ENCODE measurements at places on chromosomes 12 and 14.

DNA sequence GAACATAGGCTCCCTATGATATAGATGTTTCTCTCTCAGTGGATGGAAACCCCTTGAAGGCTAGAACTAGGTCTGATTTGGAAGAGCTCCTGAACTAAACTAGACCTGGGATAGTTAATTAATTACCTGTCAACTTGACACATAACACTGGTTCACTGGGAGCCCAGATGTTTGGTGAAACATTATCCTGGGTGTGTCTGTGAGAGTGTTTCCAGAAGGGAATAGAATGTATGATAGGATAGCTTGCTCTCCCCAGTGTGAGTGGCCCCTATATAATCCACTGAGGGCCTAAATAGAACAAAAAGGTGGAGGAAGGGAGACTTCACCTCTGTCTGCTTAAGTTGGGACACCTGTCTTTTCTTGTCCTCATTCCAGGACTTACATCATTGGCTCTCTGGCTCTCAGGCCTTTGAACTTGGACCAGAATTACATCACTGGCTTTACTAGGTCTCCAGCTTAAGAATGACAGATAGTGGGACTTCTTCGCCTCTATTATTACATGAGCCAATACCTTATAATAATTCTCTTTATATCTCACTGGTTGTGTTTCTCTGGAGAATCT, 194.1 kb downstream of the KTN1 start:
- DNase-seq, result no peak
- no peaks in the 10 kb centered on the region for H3K36me3 ChIP-seq
- no peak overlapping the region for H3K27ac ChIP-seq
- H3K4me1 ChIP-seq, result no peaks in the 10 kb centered on the region
- no peak overlapping the region for H3K4me3 ChIP-seq
- H3K27me3 ChIP-seq, result no peaks in the 10 kb centered on the region

GRCh38 chr14:24690492-24690891, 56.5 kb upstream of the GZMB start:
- H3K27me3 ChIP-seq, result peaks cover 4% of the 10 kb centered on the region
- no peaks in the 10 kb centered on the region for H3K36me3 ChIP-seq
- peaks cover 5% of the 10 kb centered on the region for H3K4me1 ChIP-seq
- no peak overlapping the region for H3K27ac ChIP-seq
- H3K4me3 ChIP-seq, result no peak overlapping the region
- no peak for DNase-seq

- H3K27ac ChIP-seq, result peak within 1 kb of the TSS; percentile 70
- peaks cover 31% of the 10 kb centered on the region for H3K4me1 ChIP-seq
- no peaks in the 10 kb centered on the region for H3K36me3 ChIP-seq
- H3K27me3 ChIP-seq, result peaks cover 15% of the 10 kb centered on the region
Observed at GRCh38 chr12:121132601-121133481, at the start of gene P2RX7. Gene P2RX7, plus strand, starts transcription at chr12:121132876. Its CDS starts 95 bp downstream, at chr12:121132971.

DNA sequence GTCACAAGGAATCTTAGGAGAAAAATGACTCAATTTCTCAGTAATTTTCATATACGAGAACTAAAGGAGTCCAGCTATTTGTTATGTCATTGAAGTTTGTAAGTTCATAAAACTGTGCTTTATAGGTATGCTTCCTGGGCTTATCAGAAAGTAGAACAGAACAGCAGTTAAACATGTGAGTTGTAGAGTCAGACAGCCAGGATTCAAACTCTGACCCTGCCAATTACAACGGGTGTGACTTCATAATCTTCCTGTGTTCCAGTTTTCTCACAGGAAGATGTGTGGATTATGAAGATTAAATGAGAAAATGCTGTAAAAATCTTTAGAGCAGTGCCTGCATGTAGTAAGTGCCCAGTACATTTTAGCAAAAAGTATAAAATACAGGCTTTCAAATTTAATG, 8.9 kb downstream of the TRIM9 start:
- H3K27me3 ChIP-seq, result no peaks in the 10 kb centered on the region
- DNase-seq, result no peak
- H3K4me3 ChIP-seq, result no peak overlapping the region
- H3K36me3 ChIP-seq, result no peaks in the 10 kb centered on the region

GRCh38 chr12:33575346-33575745, 135.7 kb upstream of the SYT10 start:
- H3K27me3 ChIP-seq, result no peaks in the 10 kb centered on the region
- no peaks in the 10 kb centered on the region for H3K4me1 ChIP-seq
- H3K27ac ChIP-seq, result no peak overlapping the region
- no peak for DNase-seq
- no peak overlapping the region for H3K4me3 ChIP-seq
- H3K36me3 ChIP-seq, result no peaks in the 10 kb centered on the region

DNA sequence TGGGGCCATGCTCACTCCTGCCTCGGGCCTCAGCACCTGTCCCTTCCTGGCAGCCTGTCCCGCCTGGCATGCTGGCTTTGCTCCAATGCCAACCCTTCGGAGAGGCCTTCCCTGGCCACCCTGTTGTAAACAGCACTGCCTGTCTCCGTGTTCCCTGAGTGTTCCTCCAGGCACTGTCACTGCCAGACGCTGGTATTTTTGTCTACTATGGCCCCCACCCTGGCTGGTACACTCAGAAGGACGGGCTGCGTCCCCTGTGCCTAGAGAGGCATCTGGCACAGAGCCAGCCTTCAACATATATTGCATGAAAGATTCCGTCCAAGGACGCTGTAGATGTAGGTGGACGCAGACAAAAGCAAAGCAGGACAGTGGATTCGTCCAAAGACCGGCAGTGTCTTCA, 2.7 kb upstream of the ASPG start:
- no peaks in the 10 kb centered on the region for H3K36me3 ChIP-seq
- H3K4me3 ChIP-seq, result no peak overlapping the region
- no peak overlapping the region for H3K27ac ChIP-seq
- DNase-seq, result no peak
- H3K27me3 ChIP-seq, result no peaks in the 10 kb centered on the region
- H3K4me1 ChIP-seq, result no peaks in the 10 kb centered on the region

DNA sequence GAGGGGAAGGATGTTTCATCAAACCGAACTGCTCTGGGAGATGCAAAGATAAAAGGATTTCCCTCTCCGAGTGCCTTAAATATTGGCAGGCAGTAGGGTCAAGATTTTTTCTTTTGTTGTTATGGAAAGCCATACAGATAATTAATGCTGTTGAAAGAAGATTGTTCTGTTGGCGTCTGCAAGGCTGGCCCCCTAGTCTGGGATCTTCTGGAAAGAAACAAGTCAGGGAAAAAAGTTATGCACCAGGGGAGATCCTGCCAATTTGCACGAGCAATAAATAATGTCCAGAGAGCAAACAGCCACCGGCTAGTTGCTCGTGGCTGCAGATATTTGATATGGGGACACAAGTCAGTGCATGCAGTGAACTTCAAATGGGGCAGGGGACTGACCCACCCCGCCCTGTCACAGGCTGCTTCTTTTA, 202.1 kb upstream of the MYL2 start:
- H3K36me3 ChIP-seq, result peaks cover 5% of the 10 kb centered on the region
- no peaks in the 10 kb centered on the region for H3K27me3 ChIP-seq
- no peak overlapping the region for H3K4me3 ChIP-seq
- no peak overlapping the region for H3K27ac ChIP-seq

DNA sequence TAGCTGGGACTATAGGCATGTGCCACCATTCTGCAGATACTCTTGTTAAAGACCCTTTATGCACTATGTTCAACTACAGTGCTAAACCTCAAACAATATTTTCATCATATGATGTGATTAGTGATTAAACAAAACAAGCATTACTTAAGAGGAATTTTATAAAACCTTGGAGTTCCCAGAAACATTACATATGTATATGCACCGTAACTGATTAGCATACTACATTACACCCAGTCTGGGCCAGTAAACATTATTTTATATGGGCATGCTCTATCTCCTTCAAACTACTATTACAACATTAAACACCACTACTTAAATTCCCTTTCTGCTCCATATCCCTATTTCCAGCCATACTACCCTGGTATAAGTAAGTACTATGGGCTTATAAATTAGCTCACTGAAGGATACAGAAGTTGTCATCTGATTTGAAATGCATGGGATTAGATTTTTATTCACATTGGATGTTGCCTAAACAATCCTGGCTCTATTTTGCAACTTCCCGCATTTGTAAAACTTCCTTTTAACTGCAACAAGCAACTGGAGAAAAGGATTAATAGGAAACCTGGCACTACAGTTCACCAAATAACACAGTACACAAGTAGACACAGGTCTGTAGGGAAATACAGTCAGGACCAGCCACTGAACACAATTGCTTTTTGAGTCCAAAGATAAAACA, 205.8 kb downstream of the MED13L start:
- peaks cover 4% of the 10 kb centered on the region for H3K36me3 ChIP-seq
- H3K27ac ChIP-seq, result no peak overlapping the region
- H3K4me3 ChIP-seq, result no peak overlapping the region
- H3K4me1 ChIP-seq, result peaks cover 18% of the 10 kb centered on the region

DNA sequence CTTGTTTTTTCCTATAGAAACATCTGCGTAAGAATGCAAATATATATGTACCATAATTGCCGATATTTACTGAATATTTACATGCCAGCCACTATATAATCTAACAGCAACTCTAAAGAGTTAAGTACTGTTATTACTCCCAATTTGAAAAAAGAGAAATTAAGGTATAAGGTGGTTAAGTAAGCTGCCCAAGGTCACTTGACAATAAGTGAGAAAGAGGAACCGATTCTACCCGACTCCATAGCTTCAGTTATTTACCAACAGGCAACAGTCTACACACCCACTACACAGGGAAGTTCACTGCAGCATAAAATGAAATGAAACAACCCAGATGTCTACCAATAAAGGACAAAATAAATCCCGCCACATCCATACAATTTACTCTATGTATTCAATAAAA, 1.1 kb downstream of the MIS18BP1 start:
- no peaks in the 10 kb centered on the region for H3K27me3 ChIP-seq
- H3K27ac ChIP-seq, result peak overlapping the region; percentile 99
- peaks cover 11% of the 10 kb centered on the region for H3K4me1 ChIP-seq
- peak overlapping the region; percentile 88 for H3K4me3 ChIP-seq
- peaks cover 11% of the 10 kb centered on the region for H3K36me3 ChIP-seq

DNA sequence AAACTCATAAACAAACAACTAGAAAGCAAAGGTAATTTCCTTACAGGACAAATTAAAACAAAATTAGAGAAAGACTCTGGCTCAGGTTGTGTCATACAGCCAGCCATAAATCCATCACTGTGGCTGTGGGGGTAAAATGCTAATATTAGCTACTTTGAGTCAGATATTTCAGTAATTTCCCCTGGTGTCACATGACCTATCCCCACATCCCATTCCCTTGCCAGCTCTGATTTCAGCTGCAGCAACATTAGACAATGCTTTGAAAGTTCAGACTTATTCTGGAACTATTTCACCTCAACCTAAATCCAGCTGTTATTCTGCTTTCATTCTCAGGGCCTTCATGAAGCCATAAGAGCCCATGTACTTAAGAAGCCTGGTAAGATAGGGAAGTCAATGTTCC, 55.3 kb downstream of the RPL10L start:
- no peaks in the 10 kb centered on the region for H3K4me1 ChIP-seq
- no peak overlapping the region for H3K27ac ChIP-seq
- H3K36me3 ChIP-seq, result no peaks in the 10 kb centered on the region
- no peak overlapping the region for H3K4me3 ChIP-seq

DNA sequence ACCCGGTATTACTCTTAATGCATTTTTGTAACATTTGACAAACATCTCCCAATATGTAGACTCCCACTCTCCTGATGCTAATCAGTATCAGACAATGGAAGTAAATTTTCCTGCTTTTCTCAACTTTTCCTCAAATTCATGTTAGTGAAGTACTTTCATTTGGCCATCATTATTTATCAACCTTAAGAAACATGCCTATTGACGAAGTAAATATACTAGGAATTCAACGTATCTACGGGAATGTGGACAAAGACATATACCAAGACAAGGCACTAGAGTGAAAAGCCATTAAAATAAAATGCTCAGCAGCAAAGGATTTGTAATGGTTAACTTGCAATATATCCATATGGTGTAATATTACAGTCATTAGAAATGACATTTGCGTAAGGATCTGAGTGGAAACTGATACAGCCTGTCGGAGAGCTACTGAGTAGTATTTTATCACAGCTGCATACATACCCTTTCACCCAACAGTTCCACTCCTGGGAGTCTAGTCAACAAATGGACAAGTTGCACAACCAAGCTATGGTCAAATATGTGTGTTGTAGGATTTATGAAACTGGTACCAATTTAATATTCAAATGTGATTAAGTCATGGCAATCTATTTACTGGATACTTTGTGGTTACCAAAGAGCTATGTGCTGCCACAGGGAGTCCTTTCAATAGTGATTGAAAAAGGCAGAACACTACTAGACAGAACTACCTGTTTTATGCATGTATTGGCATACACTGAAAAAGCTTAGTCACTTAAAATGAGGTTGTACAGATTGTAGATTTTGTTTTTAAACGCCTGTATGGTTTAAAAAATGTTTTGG, 26.5 kb downstream of the NUDT4 start:
- no peak for DNase-seq
- H3K4me1 ChIP-seq, result no peaks in the 10 kb centered on the region
- no peak overlapping the region for H3K27ac ChIP-seq
- H3K4me3 ChIP-seq, result no peak overlapping the region
- no peaks in the 10 kb centered on the region for H3K27me3 ChIP-seq

DNA sequence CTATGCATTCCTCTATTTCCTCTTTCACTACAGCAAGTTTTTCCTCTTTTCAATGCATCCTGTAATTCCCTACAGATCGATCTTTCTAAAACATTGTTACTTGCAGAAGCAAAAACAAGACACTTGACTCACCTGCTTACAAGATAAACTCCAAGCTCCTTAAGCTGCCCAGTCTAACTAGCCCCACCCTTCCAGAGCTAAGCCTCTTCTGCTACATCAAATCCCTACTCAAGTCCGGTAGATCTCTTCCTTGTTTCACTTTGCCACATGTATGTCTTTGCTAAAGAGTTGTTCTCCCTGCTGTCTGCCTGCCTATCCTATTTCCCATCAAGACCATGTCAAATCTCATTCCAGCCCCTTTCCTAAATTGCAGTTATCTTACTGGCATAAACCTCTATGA, 724.8 kb downstream of the C12orf50 start:
- H3K4me3 ChIP-seq, result no peak overlapping the region
- peaks cover 8% of the 10 kb centered on the region for H3K4me1 ChIP-seq
- H3K27ac ChIP-seq, result no peak overlapping the region
- no peaks in the 10 kb centered on the region for H3K36me3 ChIP-seq
- H3K27me3 ChIP-seq, result no peaks in the 10 kb centered on the region

- no peaks in the 10 kb centered on the region for H3K27me3 ChIP-seq
- no peak for DNase-seq
- H3K4me1 ChIP-seq, result no peaks in the 10 kb centered on the region
- no peak overlapping the region for H3K4me3 ChIP-seq
- H3K36me3 ChIP-seq, result no peaks in the 10 kb centered on the region
- no peak overlapping the region for H3K27ac ChIP-seq
Observed at GRCh38 chr14:33163600-33163999, 224.9 kb downstream of the NPAS3 start.

- no peaks in the 10 kb centered on the region for H3K36me3 ChIP-seq
- no peaks in the 10 kb centered on the region for H3K4me1 ChIP-seq
- DNase-seq, result no peak
Observed at GRCh38 chr14:37834275-37834674, 238.8 kb downstream of the TTC6 start.
